HL-60 (cell line): ENCODE measurements at places on chromosomes 13 and 19.
A peak's percentile ranks its signal among the peaks of the same experiment; 100 is the strongest.

DNA sequence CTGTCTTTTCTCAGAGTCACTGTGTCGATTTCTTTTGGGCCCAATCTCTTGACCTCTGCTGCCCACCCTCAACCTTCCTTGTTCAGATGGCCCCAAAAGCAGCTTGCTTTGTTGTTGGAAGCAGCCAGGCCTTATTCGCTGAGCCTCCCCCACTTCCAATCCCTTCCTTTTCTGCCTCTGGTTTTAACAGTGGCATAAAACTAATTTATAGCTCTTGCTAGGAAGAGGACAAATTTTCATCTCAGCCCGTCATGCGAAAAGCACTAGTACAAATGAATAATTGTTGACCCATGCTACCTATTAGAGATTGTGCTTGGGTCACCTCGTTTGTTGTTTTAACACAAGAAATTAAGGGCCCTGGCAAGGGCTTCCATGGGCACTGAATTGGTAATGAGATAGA lies 51.1 kb downstream of the SIAH3 start:
- DNase-seq, result no peak

- DNase-seq, result no peak
These were observed at the start of gene CNOT3 for GRCh38 chr19:54137699-54138488. Gene CNOT3, plus strand, starts transcription at chr19:54137762. Its CDS starts 5,217 bp downstream, at chr19:54142979.

- no peak for DNase-seq
These were observed 63.4 kb upstream of the TNFRSF19 start for GRCh38 chr13:23506807-23507291.

DNA sequence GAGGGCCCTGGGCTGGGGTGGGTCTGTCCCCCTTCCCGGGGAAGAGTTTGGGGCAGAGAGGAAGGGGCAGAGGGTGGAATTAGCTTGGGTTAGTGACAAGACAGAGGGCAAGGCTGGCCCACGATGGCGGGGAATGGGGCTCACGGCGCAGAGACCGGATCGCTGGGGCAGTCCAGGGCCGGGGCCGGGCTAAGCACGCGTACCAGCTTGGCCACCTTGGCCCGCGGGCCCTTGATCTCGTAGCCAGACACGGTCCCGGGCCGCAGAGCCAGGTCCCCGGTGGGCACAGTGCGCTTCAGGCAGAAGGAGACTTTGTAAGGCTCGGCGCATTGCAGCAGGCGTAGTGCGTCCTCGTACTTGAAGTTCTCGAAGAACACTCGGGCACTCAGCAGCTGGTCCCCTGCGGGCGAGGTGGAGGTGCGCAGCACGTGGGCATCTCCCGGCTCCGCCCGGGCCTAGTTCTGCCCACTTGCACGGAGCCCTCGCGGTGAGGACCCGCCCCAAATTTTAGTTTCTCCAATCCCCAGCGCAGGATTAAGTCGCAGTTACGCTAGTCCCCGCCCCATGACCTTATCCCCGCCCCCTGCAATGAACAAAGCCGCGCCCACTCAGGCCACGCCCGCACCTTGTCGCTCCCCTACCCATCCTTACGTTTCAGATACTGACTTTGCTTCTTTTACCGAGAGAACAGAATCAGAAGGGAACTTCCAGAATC lies 8.6 kb upstream of the HIPK4 start:
- DNase-seq, result peak; percentile 43

DNA sequence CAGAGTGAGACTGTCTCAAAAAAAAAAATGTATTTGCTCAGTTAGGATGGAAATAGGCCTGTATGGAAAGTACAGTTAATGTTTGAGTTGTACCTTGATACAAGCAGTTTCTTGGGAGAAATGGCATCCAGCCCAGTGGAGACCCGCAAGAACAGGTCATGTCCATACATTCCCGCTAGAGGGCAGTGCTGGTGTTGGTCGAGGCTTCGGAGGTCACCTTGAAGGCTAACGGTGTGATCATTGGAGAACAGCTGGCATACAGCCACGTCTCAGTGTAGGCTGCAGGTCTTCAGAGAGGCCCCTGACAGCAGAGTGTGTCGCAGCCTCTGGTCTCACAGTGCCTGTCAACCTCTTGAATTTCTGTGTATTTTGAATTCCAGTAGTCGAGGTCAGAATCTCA lies 7.5 kb downstream of the ZNF610 start:
- peak; percentile 8 for DNase-seq

GRCh38 chr19:49614096-49614833 lies 23.3 kb downstream of the PRR12 start:
- DNase-seq, result no peak

DNA sequence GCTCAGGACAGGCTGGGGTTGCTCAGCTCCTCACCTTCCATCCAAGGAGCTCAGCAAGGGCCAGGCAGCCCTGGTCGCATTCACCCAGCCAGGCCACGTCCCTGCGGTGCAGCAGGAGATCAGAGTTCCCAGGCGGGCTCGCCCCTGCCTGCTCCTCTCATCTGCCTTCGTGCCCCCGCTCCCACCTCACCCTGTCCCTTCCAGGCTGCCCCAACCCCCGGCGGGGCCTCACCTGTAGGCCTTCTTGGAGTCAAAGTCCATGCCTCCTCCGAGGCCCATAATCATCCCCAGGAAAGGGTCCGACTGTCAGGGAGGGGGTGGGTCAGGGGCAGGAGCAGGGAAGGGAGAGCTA lies 1.3 kb upstream of the RINL start:
- DNase-seq, result no peak

DNA sequence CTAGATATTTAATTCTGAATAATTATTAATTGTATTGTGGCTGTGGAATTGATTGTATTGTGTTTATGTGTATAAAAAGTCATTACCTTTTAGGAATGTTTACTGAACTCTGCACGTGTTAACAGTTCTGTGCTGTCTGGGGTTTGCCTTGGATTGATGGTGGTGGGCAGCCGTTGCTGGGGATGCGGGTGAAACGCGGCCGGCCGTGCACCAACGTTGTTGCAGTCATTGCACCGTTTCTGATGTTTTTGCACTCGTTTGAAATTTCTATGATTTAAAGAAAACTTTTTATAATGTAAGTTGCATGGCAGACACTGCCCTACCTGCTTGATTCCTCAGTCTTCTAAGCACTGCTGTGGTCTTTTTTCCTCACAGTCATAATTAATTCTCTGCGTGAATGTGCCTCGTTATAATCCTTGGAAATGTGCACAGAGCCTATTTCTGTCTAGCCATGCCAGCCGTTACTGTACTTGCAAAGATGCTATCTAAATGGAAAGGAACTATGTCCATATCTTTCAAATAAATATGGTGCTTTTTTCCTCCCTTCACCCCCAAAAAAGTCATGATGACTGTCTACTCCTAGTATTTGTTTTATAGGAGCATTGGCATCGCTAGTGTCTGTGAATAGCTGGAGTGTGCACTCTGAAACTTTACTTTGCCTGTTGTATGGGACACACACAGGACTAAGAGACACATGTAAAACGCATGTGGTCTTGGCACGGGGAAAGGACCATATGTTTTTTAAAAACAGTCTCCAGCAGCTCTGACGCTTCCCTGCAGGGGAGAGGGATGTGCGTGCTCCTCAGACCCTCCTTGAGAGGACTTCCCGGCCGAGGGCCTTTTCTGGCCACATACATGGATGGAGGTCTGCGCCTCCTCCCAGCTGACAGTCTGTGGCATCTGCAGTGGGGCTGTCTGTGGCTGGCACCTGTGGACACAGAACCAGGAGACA lies 40.7 kb upstream of the MCF2L start:
- DNase-seq, result no peak

DNA sequence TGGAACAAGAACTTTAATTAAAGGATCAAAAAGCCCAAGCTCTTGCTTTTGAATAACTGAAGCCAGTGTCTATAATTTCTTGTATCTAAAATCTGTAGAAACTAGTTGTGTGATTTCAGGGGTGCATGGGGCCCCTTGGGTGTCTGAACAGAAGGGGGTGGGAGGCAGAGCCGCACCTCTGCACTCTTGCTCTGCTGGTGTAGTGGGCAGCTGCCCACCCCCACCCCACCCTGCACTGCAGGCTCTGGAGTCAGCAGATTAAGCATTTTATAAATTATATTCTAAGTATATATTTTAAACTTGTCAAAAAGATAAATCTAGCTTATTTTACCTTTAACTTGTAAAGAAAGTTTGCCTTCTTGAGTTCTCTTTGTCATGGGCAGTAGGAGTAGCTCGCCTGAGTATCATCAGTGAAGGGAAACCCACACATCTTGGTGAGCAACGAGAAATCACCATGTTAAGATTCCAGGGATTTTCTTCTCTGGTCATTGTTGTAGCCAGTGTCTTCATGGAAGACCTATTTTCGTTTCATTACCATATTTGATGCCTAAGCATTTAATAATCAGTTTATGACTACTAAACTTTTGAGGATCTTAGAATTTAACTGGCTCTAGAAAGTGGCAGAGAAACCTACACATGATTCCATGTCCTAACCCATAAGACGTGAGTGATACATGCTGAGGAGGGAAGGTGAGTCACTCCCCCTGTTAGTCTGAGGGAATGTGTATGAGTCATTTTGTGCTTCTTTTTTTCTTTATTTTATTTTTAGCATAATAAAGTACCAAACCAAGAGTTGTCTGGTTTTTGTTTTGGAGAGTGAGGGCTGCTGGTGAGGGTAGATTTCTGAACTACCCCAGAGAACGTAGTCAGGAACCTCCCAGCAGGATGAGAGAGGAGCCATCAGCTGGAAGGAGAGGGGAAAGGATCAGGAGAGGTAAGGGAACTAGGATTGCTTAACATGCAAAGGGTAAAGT lies 7.7 kb downstream of the UBE2L5 start:
- DNase-seq, result no peak

GRCh38 chr13:113162783-113163685 lies 4.6 kb downstream of the PROZ start:
- no peak for DNase-seq

GRCh38 chr13:31433207-31433606 lies 233.4 kb downstream of the B3GLCT start:
- DNase-seq, result no peak

DNA sequence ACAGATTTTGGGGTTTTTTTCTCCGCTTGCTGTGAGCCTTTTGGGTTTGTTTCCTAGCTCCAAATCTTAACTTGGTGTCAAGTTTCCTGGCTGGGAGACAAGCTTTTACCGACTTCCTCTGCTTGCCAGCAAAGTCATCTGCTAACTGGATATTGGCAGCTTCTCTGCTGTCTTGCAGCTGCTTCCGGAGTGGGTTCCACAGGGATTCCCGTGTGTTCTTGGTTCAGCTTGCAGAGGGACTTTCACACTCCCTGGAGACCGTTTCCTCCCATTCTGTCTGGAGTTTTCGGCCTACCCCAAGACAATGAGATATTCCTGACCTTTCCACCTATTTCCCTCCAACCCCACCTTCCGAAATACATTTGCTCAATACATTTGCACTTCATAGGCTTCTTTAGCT lies 2.2 kb upstream of the COLGALT1 start:
- peak; percentile 71 for DNase-seq

DNA sequence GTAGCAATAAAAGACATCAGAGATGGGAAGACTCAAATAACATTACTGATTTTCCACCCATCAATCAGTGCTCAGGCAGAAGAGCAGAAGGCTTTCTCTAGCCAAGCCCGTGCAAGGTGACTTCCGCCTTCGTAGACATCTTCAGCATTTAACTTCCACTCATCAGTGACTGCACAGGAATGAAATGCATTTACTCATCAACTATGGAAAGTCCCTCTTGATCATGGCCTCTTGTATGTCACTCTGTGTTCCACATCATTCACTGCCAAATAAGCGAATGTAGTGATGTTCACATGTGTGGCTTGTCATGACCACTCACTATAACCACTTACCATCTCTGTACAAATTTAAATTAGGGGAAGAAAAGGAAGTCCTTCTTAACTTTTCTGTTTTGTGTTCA lies 49.4 kb downstream of the SACS start:
- no peak for DNase-seq

GRCh38 chr19:6739883-6740588 lies 556 bp downstream of the TRIP10 start:
- no peak for DNase-seq

DNA sequence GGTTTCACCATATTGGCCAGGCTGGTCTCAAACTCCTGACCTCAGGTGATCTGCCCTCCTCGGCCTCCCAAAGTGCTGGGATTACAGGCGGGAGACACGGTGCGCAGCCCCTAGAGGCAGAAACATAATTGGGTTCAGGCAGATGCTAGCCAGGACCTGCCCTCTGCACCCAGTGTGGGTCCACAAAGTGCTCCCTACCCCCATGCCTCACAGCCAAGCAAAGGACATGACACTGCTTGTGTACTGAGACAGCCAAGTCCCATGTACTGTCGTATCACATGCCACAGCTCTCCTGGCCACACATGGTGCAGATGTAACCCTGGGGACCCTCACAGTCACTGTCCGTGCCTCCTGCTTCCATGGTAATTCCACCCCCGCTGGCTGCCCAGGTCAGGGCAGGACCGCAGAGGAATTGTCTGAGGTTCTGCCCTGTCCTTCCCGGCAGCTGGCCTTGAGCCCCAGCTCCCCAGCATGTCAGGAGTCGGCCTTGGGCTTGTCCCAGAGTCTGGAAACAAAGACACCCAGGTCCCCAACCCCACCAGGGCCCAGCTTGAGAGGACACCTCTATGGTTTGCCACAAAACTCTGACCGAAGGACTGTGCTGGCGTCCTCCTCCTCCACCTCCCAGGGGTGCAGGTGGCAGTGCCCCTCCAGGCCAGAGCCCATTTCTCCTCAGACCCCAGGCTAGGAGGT lies 7.6 kb downstream of the PRR36 start:
- no peak for DNase-seq

- no peak for DNase-seq
These were observed 197.5 kb downstream of the NBEA start for GRCh38 chr13:35139591-35139990.

DNA sequence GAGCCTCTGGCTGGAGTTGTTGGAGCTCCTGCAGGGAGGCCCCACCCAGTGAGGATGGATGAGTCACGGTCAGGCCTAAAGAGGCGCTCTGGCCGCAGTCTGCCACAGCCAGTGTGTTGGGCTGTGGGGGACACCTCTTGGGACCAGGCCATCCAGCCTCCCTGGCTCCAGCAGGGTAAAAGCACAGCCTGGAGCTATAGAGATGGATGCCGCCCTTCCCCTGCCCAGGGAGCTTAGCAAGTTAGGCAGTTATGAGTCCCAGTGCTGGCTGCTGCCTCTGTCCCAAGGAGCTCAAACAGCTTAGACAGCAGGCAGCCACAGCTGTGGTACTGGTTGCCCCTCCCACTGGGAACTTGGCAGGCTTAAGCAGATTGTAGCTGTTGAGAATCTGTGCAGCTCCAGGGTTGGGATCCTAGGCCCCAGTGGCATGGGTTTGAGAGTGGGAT lies 100.9 kb downstream of the NDFIP2 start:
- DNase-seq, result no peak

GRCh38 chr19:24159707-24160106 lies 72.7 kb downstream of the ZNF254 start:
- no peak for DNase-seq

- no peak for DNase-seq
These were observed 2.1 kb downstream of the CCDC8 start for GRCh38 chr19:46411088-46411924.

DNA sequence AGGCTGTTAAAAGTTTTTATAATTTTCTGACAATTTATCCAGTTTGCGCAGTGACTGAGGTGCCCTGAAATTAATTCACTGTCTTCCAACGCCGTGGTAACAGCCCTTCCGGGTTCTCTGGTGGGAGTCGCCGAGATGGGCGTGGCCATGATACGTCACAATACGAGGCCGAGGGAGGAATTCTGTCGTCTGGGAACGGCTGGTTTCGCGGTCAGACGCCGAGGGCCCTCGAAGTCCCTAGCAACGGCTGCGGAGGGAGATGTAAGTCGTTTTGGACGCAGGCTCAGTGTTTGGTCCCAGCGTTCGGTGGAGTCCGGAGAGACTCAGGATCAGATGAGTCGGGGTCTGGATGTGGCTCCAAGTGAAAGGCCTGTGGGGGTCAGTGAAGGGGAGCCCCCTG lies 21.7 kb downstream of the ZNF613 start:
- DNase-seq, result no peak

- no peak for DNase-seq
These were observed 4.6 kb upstream of the CCNP start for GRCh38 chr19:40231057-40231456.

GRCh38 chr13:60720590-60720989 lies 323.6 kb downstream of the TDRD3 start:
- DNase-seq, result no peak
